NCI-H2081 treated with DMSO at 0.1 percent for 48 hours (cell line): ENCODE measurements at places on chromosomes 13 and 19.

GRCh38 chr19:46481947-46482346 lies 10.6 kb upstream of the PNMA8A start:
- DNase-seq = no peak

DNA sequence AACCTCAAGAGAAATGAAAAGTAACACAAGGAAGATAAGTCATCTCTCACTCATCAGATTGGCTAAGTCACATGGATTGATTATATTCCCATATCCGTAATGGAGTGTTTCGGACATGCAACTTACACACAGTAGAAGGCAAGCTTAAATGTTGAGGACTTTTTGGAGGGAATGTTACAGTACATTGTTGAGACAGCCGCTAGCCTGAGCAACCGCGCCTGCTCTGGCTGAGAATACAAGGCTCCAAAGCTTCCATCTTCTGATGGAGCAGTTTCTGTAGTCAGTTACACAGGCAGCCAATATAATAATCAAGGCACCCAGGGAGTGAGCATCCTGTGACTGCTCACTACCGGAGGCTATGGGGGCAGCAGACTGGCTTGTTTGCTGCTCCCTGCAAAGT lies 1.0 kb upstream of the CRYL1 start:
- DNase-seq = no peak

DNA sequence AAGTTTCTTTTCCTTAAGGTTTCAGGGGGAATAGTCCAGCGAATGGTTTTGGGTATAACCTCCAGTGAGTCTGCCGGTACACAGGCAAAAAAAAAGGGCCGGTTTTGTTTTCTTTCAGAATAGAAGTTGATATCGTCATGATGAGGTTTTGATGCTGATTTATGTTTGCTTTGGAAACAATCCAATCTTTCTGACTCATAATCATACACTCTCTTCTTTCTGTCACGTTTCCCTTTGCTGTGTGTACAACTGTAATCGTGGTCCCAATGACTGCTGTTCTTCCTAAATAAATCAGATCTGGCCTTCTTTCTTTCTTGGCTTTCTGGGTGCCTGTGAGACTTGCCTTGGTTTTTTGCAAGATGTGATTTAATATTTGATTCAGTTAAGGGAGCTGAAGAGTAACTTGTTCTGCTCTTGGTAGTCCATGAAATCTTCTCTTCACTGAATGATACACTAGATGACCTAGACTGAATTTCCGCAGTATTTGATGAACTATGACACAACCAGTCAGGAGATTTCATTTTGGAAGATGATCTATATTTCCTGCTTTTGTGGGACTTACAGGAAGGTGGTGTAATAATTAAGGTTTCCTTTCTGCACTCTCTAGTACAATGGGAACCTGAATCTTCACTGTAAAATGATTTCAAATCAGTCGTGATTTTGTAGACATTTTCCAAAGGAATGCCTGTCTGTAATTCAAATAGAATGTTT lies 34.9 kb upstream of the METTL21C start:
- DNase-seq = no peak

DNA sequence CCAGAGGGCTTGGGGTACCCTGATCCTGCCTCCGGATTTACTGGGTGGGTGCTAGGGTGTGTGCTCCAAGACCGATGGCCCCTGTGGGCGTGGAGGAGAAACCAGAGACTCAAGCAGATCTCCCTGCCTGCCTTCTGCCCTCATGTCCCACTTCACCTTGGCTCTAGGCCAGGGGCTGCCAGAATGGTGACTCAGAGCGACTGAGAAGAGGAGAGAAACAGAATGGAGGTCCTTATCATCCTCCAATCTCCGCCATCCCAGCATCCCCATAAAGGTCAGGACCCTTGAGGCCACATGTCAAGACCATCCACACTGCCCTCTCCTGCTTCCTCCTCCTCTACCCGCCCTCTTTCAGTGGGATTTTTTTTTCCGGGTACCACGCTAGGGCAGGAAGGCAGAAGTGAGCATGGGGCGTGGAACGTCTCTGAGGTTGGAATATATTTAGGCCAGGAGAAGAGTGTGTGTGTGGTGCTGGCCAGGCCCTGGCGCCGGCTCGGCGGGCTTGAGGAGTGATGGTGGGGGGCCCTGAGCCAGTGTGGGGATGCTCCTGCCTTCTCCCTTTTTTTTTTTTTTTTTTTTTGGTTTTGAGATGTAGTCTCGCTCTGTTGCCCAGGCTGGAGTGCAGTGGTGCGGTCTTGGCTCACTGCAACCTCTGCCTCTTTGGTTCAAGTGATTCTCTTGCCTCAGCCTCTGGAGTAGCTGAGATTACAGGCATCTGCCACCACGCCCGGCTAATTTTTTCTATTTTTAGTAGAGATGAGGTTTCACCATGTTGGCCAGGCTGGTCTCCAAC lies 22.3 kb downstream of the IER2 start:
- no peak for DNase-seq

DNA sequence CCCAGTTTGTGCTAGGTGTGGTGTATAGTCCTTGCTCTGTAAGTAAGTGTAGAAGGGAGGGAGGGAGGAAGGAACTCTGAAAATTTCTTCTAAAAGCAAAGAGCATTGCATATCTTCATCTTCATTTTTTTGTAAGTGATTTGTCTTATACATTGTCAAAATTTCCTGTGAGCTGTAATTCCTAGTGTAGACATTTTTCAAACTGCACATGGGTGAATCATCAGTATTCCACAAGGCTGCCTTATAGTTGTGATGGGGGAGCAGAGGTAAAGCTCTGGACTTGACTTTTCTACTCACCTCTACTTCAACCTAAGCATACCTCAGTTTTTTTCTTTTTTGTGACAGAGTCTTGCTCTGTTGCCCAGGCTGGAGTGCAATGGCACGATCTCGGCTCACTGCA lies 86.9 kb downstream of the CDK8 start:
- DNase-seq = no peak

DNA sequence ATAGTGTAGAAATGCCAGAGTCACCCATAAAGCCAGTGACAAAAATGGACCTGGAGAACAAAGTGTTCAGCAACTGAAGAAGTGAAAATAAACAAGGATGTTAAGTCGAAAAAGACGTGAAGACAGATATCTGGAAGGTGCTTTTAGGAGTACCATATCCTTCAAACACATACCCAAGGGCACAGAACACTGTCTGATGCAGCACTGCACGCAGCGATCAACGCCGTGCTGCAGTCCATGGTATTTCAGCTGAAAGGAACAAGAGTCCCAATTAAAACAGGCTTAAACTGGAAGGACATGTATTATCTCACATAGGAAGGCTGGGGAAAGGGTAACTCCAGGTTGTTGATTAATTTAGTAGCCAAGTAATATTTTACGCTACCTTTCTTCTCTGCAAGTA lies 108.2 kb downstream of the SGCG start:
- no peak for DNase-seq

- no peak for DNase-seq
These were observed 23.0 kb upstream of the MIER2 start for GRCh38 chr19:367561-367960.
